ENCODE measurements at places on chromosomes 2 and 18.

GRCh38 chr2:46042711-46043110 lies 254.5 kb upstream of the EPAS1 start:
- DNase-seq: no peak

- no peak for DNase-seq
Measured at GRCh38 chr18:36580266-36580665, 248.5 kb downstream of the TPGS2 start.

DNA sequence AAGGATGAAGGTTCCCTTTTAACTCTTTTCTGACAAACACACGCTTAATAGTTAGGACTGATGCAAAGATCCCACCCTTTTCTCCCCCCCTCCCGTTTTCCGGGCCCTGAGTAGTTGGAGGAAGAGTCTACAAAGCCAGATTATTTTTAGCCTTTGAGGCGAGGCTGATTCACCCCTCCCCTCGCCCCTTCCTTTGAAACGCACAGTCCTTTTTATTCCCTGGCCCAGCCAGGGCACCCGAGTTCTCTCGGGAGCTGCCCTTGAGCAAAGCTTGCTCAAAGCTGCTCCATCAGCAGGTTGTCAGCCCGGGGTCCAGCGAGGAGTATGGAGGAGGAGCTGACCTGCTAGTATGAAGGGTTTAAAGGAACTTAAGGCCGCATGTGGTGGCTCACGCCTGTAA lies 47.1 kb upstream of the SPRED2 start:
- DNase-seq: no peak

DNA sequence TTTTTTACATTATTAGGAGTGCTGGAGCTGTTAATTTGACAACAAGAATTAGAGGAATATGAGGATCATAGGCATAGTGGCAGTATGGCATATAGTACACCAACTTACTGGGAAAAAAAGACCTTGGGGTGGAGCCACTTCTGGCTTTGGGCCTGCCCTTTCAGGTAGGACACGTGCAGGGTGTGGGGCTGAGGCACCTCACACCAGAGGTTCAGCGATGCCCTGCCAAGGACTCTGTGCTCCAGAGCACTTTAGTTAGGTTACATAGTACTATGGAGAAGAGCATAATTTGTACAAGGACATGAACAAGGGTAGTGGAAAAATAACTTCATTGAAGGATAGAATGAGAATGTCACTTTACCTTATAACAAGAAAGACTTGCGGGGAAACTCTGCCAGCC lies 77.1 kb upstream of the CD302 start:
- no peak for DNase-seq

DNA sequence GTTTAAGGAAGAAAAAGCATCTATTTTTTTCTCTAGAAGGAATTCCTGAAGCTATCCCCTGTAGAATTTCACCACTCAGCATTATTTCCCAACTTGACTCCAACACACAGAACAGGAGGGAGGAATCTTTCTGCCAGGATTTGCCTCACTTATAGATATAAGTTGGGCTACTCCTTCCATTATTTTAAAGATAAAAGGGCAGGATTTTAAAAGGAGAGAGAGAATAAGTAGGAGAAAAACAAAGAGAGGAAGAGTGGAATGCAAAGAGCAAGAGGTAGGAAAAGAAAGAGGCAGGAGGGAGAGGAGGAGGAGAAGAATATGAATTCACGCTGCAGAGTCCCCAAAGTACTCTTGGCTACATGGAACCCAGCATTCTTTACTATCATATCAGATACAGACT lies 182.5 kb downstream of the TCF4 start:
- DNase-seq: no peak

GRCh38 chr2:17899871-17900270 lies 21.4 kb downstream of the KCNS3 start:
- DNase-seq: no peak

GRCh38 chr18:12884406-12885323 lies 628 bp upstream of the PTPN2 start:
- no peak for DNase-seq

GRCh38 chr2:218043100-218043499 lies 26.0 kb upstream of the RUFY4 start:
- no peak for DNase-seq

DNA sequence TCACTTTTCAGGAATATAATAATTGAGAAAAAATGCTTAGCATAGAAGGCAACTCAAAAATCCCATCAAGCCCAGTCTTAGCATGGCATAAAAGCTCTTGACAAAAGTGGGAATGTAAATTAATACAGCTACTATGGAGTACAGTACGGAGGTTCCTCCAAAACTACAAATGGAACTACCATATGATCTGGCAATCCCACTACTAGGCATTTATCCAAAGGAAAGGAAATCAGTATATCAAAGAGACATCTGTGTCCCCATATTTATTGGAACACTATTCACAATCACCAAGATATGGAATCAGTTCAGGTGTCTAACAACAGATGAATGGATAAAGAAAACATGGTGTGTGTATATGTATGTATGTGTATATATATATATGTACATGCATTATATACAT lies 28.8 kb downstream of the ITGAV start:
- DNase-seq: no peak

GRCh38 chr2:237636578-237636977 lies 9.2 kb downstream of the LRRFIP1 start:
- no peak for DNase-seq

DNA sequence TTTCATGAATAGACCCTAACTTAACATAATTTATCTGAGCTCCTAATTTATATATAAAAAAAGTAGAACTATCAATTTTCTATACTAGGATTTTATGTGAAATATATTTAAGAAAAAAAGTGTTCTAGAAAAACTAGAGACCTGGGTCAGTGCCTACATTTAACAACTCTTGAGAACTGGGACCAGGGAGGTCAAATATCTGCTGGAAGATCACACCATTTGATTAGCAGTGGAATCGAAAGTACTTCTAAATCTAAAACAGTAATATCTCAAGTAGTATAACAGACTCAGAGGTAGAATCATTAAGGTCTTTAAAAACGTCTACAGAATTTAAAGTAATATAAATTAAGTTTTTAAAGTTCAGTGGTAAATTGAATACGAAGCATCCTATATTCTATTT lies 34.6 kb downstream of the PPP3R1 start:
- no peak for DNase-seq

DNA sequence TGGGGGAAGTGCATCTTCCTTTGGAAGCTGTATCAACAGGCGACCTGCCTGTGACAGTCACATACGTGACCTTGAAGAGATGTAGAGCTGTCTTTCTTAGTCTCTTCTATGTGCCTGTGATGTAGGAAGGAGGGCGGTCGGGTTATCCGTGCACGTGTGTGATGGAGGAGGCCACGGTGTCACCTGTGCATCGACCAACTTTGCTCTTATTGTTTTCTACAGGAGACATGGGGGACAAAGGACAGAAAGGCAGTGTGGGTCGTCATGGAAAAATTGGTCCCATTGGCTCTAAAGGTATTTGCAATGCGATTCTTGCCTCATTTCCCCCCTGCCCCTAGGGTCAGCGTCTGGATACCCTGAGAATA lies 20.7 kb upstream of the ALLC start:
- no peak for DNase-seq

DNA sequence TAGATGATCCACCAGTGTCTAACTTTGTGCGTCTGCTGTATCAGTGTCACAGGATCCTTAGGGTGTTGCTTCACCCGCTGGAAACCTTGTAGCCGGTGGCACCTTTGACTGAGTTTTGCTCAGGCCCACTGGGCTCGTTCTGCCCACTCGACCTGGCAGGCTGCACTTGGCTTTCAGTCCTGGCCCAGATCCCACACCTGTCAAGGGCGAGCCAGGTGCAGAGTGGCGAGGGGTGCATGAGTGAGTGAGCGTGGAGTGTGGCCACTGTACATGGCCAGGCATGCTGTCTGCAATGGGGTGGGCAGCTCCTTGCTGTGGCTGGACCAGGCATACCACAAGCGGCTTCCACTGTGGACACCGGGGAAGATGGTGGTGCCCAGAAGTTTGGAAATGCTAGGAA lies 179.0 kb downstream of the FAM210A start:
- DNase-seq: no peak

DNA sequence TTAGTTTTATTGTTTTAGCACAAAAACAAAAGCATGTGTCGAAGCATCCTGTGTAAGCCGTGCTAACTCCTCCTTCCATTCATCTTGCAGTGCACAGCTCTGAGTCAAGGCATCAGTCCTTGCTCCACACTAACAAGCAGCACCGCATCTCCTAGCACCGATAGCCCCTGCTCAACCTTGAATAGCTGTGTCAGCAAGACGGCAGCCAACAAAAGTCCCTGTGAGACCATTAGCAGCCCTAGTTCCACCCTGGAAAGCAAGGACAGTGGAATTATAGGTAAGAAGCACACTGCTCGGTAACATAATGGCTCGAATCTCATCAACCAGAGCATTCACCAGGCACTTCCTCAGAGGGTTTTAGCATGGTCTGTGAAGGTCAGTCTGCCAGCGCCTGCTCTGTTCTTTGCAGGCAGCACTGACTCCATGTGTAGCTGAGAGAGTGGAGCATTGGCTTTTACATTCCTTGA lies 136.2 kb downstream of the WDSUB1 start:
- DNase-seq: no peak

DNA sequence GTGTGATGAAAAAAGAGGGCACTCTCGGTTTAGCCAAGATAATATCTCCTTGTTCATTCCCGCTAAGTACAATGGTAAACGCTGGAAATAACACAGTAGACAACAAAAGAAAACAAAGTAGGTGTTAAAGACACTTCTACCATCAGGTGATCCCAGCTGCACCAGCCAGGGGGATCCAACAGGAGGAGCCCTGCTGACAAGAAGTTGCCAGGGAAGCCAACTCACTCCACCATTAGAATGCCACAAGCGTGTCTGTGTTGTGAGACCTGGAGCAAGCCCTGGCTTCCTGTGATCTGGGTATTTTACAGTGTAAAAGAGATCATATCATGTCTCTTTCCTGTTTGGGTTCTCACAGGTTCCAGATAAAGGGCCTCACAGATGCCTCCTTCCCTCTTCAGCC lies 117.0 kb downstream of the GRB14 start:
- DNase-seq: no peak

- DNase-seq: no peak
Measured at GRCh38 chr2:28350791-28351285, 41.8 kb upstream of the FOSL2 start.

- no peak for DNase-seq
Measured at GRCh38 chr2:204834716-204835384, 289.6 kb downstream of the PARD3B start.

DNA sequence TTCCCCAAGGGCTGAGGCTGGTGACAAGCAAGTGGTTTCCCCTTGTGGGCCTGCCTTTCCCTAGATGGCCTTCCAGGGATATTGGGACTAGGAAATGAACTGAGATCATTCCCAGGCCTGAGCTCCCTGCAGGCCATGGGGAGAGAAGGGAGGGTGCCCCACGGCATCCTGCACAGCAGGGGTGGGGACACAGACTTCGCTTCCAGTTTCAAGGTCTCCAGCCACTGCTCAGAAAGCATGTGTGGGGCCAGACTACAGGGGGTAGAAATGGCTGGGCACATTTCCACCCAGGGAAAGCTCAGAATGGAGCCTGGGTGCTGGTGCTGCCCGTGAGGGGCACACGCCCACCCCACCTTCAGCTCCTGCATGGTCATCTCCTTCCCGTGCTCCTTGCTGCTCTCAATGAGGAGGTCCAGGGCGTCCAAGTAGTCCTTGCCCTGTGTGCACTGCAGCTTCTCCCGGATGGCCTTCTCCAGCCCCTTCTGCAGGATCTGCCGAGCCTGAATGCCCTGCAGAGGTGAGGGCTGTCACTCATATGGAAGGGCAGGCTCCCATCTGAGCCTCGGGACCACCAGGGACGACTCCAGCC lies 13.2 kb downstream of the CYP26B1 start:
- DNase-seq: no peak

- no peak for DNase-seq
Measured at GRCh38 chr2:171652416-171652785, 34.9 kb upstream of the DYNC1I2 start.

GRCh38 chr18:51370996-51371395 lies 173.5 kb upstream of the MEX3C start:
- no peak for DNase-seq

DNA sequence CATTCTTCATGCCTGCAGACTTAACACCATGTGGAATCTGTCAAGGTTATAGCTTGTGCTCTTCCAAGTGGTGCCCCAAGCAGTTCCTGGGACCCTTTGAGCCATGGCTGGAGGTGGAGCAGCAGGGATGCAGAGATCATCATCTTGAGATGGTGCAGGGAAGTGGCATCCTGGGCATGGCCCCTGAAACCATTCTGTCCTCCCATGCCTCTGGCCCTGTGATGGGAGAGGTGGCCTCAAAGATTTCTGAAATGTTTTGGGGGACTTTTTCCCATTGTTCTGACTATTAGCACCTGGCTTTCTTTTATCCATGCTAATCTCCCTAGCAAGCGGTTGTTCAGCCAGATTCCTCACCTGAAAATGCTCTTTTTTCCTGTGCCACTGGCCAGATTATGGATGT lies 10.3 kb upstream of the TMEM37 start:
- no peak for DNase-seq

GRCh38 chr2:148493822-148494563 lies 150.6 kb upstream of the EPC2 start:
- no peak for DNase-seq

- DNase-seq: no peak
Measured at GRCh38 chr2:221449406-221449805, 122.7 kb downstream of the EPHA4 start.

DNA sequence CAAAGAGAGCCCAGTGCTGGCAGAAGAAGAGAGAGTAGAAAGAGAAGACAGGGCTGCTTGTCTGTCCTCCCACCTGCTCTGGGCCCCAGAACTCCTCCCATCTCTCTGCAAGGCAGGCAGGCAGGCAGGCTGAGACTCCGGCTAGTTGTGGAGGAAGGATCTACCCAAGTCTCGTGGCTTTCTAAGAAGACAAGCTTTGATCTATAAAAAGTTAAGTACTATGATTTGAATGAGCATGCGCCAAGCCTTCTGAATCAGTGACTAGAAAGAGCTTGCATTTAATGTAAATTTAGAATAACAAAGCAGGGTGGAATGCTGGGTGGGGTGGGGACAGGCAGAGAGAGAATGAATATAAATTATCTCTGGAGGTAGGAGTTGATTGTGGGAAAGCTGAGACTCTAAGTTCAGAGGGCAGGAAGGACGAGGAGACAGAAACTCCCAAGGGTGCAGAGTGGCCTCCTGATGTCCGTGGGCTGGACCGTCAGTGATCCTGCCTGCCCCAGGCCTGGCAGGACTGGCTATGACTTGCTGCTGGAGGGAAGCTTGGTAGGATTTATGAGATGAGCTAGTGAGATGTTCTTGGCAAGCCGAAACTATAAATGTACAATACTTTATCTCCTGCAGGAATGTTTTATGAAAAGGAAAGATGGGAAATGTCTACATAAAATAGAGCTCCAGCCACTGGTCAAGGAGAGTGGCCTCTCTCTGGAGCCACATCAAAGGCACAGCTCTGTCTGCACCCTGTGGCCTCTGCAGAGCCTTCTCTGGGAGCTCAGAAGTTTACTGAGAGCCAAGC lies 447.5 kb downstream of the TNS1 start:
- no peak for DNase-seq

Data from amniotic stem cell (primary cell).